GM19239 (cell line): ENCODE measurements at places on chromosomes 1 and 21.

DNA sequence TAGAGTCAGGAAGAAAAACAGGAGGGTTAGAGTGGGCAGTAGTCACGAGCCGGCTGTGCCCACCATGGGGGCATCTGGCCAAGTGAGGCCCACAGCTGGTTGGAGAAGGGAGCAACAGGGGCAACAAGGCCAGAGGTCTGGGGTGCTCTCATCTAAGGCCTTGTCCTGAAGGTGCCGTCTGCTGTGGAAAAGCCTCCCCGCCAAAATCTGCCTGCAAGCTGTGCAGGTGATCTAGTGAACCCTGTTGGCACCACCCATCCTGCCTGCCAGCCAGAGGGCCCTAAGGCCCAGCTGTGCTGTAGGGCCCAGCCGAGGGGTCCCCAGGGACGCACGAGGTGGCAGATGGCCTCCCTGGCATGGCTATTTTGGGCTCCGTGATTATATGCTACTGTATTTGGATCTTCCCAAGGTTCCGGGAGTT is 51.3 kb downstream of the LGR6 start:
- no peak for DNase-seq

DNA sequence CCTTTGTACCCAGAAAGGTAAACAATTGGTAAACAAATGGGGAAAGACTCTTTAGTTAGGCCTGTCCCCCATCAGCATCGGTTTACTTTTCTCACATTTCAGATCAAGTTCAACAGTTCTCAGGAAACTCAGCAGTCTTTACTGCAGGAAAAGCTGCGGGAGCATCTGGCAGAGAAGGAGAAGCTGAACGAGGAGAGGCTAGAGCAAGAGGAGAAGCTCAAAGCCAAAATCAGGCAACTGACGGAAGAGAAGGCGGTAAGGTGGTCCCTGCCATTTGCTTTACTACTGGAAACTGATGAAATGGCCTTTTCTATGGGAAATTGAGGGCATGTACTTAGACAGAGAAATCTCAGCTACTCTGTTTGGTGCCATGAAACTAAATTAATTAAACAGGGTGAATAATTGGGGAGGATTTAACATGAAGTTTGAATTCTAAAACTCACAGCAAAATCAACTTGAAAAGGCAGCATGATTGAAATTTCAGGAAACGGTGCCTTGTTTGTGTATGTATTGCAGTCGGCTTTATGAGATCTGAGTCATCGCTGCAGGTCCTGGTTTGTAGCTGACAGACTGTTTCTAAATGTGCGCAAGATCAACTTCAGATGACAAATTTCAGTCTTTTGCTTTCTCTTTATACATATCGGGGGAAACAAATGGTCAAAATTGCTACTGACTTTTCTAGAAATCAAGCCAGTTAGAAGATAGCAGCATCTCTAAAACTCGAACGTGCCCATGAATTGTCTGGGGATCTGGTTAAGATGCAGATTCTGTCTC is 67.9 kb upstream of the EFHD2 start:
- no peak for DNase-seq

GRCh38 chr21:17798796-17799195 is 20.4 kb downstream of the C21orf91 start:
- DNase-seq, result no peak

DNA sequence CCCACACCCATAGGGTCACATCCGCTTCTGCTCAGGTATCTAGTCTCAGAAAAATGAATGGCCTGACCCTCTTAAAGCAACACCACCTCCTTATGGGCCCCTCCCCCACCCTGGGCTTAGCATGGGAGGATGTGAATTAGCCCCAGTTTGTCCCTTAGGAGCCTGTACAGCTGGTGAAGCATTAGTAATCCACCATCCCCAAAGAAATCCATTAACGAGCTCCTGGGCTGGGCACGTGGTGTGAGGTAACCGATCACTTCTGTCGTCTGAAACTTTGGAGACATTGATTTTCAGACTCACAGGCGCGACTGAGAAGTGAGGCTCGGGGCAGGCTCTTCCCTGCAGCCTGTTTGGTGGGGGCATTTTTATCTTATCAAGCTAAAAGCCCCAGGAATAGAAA is 10.5 kb downstream of the RASSF5 start:
- no peak for DNase-seq

DNA sequence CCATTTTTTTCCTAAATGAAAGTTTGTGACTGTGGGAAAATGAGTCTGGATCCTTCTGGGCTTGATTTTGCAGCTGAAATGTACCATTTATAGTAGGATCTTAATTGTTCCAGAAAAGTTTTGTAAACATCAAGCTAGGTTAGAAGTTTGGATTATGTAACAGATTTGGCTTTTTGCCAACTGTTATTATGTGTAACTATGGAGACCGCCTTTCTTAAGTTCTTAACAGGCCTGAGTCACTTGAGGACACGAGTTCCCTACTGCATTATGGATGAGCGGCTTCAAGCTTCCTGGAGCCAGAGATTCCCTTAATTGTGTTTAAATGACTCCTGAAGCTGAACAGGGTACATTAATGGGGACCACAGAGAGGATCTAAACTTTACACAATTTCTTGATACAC is 22.2 kb downstream of the SLC25A33 start:
- DNase-seq, result no peak

DNA sequence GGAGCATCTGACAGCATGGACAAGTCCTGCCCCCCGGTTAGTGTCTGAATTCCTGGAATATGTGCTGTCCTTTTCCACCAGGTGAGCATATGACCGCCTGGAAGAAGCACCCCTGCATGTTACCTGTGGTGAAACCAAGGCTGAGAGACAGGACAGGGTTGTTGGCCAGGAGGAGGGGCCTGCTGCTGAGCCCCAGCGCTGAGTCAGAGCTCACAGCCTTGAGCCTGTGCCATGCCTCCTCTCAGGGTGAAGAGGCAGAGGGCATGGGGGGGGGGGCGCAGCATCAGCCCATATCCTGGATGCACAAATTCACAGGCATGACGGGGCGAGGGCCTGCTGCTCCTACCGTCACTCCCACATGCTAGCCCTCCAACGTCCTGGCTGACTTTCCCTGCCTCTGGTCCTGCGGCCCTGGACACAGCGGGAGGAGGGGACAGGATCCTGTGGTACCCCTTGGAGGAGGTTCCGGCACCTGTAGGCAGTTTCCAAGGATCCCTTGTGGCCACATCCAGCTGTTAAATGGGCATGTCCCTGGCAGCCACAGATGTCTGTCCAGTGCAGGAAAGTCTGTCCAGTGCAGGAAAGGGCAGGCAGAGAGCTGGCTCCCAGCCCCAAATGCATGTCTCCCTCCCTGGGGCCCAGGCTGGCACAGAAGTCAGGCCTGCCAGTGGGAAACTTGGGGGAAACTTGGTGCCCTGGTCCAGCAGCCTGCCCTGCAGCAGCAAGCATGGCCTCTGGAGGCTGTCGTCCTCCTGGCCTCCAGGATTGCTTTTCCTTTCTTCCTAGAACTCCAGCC is 23.9 kb downstream of the TTC34 start:
- no peak for DNase-seq

GRCh38 chr1:191572479-191572878 is 585.8 kb upstream of the RGS18 start:
- DNase-seq, result no peak

GRCh38 chr1:229209386-229209785 is 61.5 kb upstream of the RAB4A start:
- DNase-seq, result no peak

GRCh38 chr1:56539520-56539931 is 39.8 kb downstream of the PLPP3 start:
- no peak for DNase-seq

- DNase-seq, result no peak
These were observed 456 bp downstream of the PTPN14 start for GRCh38 chr1:214550857-214551435.

DNA sequence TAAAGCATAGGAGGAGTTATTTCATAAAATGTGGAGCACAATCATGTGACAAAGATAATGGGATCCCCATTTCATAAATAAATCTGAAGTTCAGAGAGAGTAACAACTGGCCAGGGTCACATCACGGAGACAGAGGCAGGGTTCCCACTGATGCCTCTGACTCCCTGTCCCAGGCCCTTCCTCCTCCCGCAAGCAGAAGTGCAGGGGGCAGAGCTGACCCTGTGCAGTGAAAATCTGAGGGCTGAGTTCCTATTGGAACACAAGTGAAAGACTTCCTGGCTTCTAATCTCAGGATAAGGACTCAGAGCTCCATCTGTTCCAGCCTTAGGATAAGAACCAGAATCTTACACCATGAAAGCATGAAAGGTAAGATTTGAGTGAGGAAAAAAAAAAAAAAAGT is 22.0 kb downstream of the SELL start:
- DNase-seq, result no peak

GRCh38 chr1:30275926-30276764 is 447.2 kb downstream of the MATN1 start:
- no peak for DNase-seq

DNA sequence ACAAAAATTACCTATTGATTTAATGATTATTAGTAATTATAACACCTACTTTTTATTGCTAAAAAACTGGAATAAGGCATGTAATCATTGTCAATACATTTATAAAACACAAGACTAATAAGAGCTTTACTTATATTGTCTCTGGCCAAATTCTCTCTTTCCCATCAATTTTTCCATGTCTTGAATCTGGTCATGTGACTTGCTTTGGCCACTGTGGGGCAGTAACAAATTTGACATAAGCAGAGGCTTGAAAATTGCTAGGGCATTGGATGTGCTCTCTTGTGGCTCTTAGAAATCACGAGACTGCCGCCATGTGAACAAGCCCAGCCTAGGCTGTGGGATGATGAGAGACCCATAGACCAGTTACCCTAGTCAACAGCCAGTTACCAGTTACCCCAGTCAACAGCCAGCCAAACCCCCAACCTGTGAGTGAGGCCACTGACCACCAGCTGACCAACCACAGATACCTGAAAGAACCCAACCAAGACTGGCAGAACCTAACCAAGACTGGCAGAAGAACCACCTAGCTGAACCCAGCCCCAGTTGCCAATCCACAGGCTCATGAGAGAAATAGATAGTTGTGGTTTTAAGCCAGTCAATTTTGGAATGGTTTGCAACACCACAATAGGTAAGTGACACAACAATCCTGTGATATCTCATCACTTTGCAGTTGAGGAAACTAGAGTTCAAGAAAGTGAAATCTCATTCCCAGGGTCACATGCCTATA is 8.8 kb downstream of the KLHDC7A start:
- no peak for DNase-seq

- DNase-seq, result no peak
These were observed 489 bp downstream of the TNNI1 start for GRCh38 chr1:201421041-201421440.

DNA sequence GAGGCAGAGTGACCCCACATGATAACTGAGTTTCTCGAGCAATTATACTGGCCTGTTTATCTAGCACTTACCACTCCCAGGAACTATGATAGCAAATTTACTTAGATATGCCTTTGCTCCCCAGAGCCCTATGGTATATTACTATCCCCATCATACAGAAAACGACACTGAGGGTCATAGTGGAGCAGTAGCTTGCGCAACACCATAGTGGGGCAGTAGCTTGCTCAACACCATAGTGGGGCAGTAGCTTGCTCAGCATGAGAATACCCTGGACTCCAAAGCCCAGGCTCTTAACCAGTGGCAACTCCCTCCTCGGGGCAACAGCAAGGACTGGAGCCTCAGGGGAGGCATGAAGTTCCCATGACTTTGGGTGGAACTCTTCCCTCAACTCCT is 211.9 kb downstream of the NPHP4 start:
- DNase-seq, result no peak

- DNase-seq, result no peak
These were observed 123.8 kb upstream of the CHRM3 start for GRCh38 chr1:239262538-239262937.

GRCh38 chr1:116769104-116769452 is 14.8 kb downstream of the CD2 start:
- DNase-seq, result no peak

DNA sequence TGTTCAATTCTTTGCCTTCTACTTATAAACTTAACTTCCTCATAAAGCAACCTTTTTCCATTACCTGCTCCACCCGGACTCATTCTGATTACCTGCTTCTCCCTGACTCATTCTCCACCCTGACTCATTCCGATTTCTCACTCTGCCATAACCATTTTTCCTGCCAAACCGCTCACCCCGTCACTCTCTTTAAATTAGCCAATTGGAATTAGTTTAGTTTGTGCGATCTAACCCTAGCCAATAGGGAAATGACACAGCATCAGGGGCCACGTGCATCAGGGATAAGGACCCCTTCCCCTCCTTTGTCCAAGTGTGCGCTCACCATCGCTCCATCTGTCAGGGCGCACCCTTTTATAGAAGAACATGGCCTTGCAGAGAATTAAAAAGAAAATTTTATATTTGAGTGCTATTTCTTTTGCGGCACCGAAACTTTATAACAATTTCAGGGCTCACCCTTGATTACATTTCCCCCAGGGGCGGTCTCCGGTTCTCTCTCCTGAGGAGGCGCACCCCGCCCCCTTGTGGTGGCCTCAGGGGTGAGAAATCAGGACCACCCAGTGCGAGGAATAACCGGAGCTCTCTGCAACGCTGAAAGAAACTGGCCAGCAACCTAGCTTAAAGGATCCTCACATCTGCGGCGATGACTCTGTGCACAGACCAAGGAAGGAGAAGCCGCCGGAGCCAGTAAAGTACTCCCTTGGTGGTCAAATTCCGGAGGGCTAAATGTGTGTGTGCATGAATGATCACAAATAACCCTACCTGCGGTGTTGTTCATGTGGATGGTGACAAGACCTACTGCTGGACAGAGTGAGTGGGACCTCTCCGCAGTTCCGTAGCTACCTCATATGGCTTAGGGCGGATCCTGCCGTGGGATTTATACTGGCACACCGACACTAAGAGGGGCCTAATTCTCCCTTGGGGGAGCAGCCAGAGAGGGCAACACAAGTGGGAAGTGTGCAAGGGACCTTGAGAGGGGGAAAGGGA is 30.3 kb upstream of the CBR3 start:
- no peak for DNase-seq

DNA sequence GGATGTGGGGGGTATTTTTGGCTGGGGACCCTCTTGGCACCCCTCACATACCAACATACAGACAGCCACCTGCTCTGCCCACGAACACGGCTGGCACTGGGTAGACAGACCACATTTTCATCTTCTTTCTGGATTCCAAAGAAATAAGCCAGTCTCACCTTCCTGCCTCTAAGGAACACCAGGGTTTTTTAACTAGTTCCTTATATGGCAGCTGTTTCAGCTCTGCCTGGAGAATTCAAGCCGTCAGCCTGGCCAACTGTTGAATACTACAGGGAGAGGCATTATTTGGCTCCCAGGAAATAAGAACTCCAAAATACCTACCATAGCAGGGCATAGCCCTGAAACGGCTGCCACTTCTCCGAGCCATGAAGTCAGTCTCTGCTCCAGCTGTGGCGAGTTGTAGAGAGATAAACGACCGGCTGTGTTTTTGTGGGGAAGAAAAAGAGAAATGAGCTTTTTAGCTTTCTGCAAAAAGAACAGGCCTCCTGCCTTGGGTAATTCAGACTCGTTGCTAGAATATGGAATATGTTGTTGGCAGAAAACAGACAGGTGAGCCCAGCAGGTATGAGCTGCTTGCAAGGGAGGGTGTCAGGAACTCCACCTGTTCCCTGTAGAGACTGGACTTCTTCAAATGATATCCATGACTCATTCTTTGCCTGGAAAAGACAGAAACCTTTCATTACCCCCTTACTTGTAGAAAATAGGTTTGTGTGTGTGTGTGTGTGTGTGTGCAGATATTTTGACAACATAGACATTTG is 51.8 kb downstream of the MT1HL1 start:
- DNase-seq, result no peak

GRCh38 chr21:40208948-40209345 is 341.7 kb downstream of the PCP4 start:
- no peak for DNase-seq
